Activated CD8-positive, alpha-beta T cell treated with anti-CD3 and anti-CD28 coated beads, Interleukin-2, amount 10 ng/mL, durations not matched to agents 7 days and 5 days (primary cell): ENCODE measurements at places on chromosomes 4 and X. TPM values are rescaled to one million over a fixed set of nuclear protein-coding genes. Genes with fewer than 3 reads are reported as not detected.

ZNF674 gene
- total RNA-seq: 4.1 TPM

SLC6A14 gene
- not detected for total RNA-seq

ITGB1BP2 gene
- total RNA-seq: 5.4 TPM

NDNF gene
- not detected for total RNA-seq

POF1B gene
- not detected for total RNA-seq

DNA sequence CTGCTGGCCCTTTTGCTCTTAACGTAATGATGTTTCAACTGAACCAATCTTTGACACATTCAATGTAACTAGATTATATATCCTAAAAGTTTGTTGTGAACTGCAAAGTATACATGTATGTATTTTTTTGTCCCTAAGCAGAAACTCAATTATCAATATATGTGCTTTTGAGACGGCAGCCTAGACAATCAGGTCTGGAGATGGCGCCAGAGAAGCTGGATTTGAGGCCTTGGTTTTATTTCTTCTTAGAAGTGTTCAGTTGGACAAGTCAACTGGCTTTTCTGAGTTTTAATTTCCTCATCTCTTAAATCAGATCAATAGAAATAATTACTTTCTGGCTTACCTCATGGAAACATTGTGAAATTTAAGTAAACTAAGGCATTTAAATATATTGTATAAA lies 62.5 kb downstream of the DCAF8L1 start:
- no peak for DNase-seq

DNA sequence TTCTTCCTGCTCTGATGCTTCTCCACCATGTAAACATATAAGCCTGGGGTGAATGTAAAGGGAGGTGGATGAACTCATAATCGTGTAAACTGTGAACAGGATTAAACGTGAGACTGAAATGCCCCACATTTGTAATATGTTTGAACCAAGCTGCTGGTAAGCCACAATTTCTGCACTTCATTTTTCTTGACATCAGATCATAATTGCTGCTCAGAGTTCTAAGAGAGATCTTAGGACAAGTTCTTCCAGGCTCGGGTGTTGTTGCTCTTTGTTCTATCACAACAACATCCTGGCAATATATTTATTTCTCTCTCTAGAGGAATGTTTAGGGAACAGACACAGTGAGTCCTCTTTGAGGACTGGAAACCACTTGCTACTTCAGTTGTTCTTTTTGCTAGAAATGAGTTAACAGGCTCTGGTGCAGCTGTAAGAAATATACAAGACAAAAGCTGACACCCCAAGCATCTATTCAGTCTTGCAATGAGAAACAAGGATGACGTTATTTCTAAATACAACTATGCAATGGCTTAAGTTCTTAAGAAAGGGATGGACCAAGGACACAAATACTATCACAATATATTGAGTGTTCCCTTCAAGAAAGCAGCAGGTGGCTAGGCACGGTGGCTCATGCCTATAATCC lies 59.6 kb downstream of the LNX1 start:
- no peak for DNase-seq

DNA sequence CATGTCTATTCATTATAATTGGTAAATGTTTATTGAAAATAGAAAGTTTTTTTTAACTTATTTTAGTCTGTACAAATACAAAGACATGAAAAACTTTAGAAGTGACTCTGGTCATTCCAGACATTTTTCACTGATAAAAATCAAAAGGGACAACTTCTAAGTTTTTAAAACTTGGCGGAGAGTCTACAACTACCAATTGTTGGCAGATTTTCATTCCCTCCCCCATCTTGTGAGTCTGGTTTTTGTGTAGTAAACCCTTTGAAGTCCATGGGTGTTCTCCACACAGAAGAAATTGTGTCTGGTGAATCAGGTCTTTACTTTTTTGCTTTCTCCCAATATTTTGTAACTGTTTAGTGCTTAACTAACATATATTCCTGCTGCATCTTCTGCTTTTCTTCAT lies 336.5 kb downstream of the PDGFC start:
- DNase-seq: no peak

DNA sequence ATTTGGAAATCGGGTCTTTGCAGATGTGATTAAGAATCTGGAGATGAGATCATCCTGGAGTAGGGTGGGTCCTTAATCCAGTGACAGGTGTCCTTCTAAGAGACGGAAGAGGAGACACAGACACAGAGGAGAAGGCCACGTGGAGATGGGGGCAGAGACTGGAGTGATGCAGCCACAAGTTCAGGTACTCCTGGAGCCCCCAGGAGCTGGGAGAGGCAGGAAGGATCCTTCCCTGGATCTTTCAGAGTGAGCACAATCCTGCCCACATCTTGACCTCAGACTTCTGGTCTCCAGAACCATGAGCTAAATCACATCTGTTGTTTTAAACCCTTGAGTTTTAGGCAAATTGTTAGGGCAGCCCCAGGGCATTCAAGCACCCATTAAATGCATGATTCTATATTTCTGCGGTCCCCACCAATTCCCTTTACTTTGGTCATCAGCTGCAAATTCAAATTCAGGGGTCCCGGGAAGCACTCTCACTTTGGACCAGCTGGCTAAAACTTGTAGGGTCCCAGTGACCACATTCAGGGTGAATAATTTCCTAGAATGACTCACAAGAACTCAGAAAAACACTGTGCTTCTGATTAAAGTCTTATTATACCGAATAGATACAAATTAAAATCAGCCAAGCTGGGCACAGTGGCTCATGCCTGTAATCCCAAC lies 12.8 kb upstream of the AKAP17A start:
- DNase-seq: no peak

GRCh38 chr4:76470532-76470931 lies 35.5 kb downstream of the SHROOM3 start:
- no peak for DNase-seq

- no peak for DNase-seq
Observed at GRCh38 chr4:73335679-73336078, 68.4 kb upstream of the ALB start.

DNA sequence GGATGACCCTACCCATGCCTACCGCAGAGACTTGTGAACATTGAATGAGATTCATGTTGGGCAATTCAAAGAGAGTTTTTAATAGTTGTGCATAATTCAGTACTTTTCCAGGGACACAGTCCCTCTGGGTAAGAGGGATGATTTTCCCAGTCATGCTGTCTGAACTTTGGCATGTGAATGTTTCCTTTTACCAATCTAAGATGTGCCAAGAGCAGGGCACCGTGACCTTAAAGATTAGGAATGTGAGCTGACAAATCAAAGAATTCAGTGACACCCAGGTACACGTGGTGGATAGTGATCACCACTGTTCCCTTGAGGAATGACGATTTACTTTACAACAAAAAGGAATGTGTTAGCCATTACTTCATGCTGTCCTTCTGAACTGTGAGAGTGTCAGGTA lies 515.6 kb downstream of the PPARGC1A start:
- DNase-seq: no peak

GRCh38 chrX:40931921-40932320 lies 153.3 kb upstream of the USP9X start:
- no peak for DNase-seq

DNA sequence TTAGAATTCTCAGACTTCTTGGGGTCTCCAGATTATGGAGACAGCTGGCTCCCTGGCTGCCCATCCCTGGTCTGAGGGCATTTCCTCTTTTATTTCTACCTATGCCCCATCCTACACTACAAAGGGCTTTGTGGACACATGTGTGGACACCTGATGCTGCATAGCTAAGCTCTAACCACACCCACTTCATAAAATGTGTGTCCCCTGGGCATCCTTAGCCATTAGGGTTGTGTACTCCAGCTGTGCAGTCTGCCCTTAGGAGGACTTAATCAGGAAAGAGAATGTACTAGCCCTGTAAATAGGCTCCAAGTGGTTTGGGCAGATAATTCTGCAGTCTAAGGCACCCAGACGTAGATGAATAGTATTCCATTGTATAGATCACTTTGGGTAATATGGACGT lies 47.0 kb downstream of the COQ2 start:
- no peak for DNase-seq

DNA sequence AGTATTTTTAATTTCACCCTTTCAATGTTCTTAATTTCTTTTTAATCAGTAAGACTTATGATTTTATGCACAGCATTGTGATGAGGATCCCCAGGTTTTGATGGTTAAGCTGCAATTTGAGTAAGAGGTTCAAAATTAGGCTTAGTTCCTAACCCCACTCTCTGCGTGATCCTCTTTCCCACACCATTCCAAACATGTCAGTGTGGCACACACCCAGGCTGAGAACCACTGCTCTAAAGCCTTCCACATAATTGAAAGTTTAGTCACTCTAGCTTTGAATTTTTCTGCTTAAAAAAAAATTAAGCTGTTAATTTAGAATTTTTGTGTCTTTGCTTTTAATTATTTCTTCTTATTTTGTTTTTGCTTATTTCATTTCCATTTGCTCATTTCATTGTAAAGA lies 68.8 kb upstream of the SLC7A11 start:
- no peak for DNase-seq

DNA sequence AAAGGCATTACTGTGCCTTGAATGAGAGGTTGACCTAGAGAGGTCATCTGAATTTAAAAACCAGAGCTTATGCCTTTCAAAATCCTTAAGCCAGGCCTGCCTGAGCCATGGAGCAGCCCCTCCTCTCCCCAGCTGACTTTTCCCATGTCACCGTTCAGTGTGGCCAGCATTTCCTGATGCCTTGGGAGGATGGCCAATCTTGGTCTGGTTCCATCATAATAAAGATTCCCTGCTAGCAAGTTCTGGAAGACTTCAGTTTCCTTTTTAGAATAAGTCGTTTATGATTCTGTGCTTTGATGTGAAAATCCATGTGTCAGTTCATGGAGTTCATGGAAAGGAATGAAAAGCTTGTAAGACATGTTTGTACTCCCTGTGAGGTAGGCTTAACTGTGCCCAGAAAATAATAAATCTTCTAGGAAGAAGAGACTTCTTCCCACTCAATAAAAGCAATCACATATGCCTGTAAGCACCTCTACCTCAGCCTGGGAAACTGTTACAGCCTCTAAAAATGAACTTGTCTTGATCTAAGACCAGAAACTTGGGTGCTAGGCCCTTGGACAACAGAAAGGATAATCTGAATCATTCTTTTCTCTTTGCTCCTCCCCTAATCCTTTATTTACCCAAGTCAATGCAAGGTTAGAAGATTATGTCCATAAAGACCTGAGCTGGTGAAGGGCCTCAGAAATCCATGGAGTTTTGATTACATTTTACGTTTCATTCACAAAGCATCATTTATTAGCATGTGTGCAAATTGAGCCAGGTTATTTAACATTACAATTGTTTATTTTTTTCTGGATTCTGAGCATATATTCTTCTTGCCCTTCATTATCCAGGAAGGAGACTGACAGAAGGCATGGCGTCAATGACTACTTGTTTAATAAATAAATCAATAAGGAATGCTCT lies 84.0 kb upstream of the TBC1D9 start:
- DNase-seq: no peak

DNA sequence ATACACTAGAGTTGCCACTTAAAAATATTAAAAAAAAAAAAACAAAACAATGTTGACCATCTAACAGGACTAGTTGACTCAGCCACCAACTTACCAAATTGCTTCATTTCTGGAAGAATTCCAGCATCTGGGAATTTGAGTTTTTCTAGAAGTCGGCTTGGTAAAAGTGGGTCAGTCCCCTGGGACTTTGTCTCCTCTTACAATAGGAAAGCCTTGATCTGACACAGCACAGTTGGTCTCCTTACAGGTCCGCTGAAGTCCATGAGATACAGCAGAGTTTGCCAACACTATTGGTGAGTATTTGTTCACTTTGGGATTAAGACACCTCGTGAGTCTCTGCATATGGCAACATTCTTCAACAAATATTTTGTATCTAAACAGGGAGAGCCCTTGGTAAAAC lies 18.2 kb upstream of the DDIT4L start:
- no peak for DNase-seq

GRCh38 chr4:80726471-80726870 lies 304.0 kb upstream of the BMP3 start:
- no peak for DNase-seq

- DNase-seq: no peak
Observed at GRCh38 chr4:84968925-84969324, 2.4 kb upstream of the WDFY3 start.

DNA sequence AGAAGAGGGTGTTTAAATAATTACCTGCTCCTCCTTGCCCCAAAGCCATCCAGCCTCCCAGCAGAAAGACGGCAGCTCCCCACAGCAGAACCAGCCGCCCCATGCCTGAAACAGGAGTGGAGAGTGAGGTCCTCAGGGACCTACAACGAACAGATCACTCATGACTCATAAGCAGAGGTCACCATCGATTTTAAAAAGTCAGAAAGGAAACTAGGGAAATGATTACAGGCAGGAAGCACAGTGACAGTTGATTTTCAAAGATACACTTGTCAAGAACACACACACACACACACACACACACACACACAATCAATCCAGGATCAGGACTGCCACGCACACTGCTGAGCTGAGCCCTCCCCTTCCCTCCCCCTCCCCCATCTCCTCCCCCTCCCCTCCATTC lies at the start of gene CRLF2:
Gene CRLF2 (minus strand): TSS at position 118 of the 400 bp plus-strand sequence. CDS start 15 bp downstream, at position 103.
- DNase-seq: peak; percentile 45

DNA sequence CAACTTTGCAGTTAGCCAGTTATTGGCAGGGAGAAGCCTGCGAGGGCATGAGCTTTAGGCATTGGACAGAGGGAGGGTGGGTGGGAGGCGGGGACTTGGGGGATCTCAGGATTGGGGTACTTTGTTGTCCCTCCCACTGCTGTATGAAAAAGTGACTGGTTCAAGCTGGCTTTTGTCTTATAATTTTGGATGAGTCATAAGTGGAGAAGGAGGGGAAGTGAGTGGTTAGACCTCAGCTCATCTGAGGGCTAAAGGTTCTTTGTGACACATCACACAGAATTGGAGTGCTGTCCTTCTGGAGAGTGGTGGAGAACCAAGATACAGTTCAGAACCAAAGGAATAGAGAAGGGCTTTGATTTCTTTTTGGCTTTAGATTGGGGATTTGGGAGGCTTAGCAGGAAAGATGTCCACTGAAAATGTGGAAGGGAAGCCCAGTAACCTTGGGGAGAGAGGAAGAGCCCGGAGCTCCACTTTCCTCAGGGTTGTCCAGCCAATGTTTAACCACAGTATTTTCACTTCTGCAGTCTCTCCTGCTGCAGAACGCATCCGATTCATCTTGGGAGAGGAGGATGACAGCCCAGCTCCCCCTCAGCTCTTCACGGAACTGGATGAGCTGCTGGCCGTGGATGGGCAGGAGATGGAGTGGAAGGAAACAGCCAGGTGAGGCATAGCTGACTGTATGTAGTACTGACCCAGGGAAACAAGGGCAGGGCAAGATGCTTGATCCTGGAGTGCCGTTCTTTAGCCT lies at the start of gene SLC4A4:
Gene SLC4A4 (plus strand): TSS at position 175 of the 748 bp plus-strand sequence.
- peak; percentile 61 for DNase-seq

- DNase-seq: peak; percentile 20
Observed at GRCh38 chrX:1483843-1484637, 31.3 kb upstream of the ASMTL start.

DNA sequence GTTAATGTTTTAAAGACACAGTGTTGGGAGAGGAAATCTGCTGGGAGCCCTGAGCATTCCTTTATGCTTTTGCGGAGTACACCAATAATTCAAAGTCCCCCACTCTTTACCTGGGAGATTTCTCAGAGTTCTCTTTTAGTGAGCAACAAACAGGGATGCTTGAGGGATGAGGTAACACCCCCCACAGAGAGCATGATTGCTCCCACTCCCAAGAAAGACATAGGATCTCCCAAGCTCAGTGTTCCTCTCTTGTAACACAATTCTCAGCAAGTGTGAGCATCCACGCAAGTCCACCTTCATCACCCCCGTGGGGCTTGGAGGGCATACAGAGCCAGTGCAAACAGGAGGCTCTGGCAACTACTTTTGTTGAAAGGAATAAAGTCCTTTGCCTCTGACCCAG lies 36.1 kb downstream of the GSPT2 start:
- no peak for DNase-seq
